Right cardiac atrium (tissue), 5 donors: ENCODE measurements at places on chromosomes 4 and X.

DNA sequence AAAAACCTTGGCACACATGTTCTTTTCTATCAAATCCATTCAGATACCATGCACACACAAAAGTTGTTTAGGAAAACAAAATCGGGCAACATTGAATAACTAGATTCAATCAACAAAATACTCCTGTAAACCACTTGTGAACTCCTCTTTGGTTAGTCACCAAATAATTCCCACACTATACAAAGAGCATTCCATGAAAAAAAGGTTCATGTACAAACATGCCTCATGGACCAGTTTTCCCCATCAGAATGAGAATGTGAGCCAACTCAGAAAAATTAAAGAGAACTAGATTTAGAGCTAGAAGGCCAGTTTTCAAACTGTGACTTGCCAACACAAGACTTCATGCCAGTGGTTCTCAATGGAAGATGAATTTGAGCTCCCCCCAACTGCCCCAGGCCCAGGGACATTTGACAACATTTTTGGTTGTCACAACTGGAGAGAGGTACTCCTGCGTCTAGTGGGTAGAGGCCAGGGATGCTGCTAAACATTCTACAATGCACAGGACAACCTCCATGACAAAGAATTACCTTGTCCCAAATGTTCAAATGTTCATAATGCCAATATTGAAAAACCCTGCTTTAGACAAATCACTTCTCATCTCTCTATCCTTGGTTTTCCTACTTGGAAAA is 55.4 kb downstream of the GPC3 start:
- DNase-seq, result no peak

DNA sequence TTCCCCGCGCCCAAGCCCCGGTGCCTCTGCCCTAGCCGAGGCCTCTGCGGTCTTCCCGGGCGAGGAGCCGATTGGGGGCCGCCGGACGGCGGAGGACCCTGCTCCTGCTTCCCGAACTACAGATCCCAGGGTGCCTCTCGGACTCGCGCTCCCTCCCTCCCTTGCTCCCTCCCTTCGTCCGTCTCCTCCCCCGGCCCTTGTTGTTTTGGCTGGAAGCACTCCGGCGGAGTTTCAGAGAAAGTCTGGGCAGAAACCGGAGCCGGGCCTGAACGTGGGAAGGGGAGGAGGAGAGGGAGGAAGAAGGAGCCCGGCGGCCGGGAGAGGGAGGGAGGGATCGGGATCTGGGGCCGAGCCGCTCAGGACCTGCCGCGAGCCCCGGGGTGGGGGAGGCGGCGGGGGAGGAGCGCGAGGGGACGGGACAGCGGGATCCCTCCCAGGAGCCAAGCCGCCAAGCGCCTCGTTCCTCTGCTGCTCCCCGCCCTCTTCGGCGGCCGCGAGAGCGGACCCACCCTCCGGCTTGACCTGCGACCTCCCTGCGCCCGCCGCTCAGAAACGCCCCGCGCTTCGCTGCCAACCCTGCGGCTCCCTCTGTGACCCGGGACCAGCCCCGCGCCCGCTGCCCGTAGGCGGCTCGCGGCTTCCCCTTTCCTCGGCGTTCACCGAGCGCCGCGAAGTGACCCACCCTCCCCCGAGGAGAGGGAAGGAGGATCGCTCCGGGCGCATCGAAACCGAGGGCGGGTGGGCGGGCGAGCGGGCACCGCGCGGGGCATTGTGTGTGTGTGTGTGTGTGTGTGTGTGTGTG is 496 bp upstream of the GAB1 start:
- peak; percentile 93 for DNase-seq

DNA sequence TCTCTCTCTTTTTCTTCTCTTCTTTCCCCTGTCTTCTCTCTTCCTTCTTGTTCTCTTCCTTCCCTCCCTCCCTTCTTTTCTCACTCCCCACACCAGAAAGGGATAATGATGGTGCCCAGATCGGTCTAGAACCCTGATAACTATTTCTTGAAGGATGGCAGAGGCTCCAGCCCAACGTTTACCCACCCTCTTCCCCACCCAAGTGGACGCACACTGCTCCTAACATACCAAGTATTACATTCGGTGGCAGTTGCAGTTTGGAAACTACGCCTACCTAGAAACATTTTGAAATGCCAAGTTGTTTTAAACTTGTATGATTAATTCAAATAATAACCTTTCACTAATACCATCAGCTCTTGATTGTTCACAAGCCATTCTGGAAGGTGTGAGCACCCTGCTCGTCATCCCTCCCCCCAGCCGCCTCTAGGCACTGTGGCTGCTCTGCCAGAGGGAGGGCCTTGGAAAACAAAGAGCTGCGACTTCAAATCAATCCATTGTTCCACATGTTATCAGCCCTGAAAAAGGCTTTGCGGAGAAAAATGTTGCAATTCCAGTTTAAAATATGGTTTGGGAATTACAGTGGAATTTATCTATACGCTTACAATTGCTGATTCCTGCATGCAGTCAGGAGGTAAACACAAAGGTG is 1017.5 kb upstream of the TENM3 start:
- no peak for DNase-seq

GRCh38 chr4:185782523-185782922 is 29.5 kb downstream of the SORBS2 start:
- DNase-seq, result no peak

GRCh38 chr4:101339332-101339731 is 8.0 kb downstream of the PPP3CA start:
- DNase-seq, result no peak

DNA sequence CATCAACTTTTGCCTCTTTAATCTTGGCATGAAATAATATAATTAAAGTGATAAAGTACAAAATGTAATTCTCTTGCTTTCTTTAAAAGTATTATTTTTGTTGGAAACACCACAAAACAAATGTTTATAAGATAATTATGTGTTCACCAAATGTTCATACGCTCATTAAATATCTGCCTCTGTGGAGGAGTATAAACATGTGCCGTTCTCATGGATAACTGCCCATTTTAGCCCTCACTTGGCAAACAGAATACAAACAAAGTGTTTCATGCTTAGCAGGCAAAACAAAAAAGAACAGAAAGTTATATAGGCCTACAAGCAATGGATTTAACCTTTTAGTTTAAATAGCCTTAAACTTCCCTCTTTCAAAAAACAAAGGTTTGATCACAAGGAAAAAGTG is 800.5 kb upstream of the DIAPH2 start:
- DNase-seq, result no peak

- DNase-seq, result no peak
Measured at GRCh38 chr4:145042601-145043285, 55.3 kb downstream of the ANAPC10 start.

GRCh38 chr4:156946516-156947424 is 24.8 kb downstream of the PDGFC start:
- peak; percentile 16 for DNase-seq

- peak; percentile 41 for DNase-seq
Measured at GRCh38 chr4:3516061-3516835, 16.0 kb downstream of the LRPAP1 start.

DNA sequence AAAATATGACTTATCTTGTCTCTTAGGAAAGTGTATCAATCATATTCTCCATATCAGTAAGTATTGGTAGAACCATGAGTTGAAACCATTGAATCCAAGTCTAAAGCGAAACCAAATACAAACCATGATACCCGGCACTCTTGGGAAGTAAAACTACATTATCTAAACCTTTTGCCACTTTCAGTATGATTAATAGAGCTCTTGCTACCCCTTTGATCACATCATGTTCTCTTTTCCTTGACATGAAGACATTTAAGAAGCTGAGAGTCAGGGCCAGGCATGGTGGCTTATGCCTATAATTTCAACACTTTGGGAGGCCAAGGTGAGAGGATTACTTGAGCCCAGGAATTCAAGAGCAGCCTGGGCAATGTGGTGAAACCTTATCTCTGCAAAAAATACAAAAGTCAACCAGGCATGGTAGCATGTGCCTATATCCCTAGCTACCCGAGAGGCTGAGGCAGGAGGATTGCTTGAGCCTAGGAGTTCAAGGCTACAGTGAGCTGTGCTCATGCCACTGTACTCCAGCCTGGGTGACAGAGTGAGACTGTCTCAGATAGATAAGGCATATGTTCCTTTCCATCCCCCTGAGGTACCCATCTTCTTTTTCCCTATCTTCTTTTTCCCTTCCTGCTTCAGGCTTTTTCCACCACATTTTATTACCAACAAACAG is 45.4 kb downstream of the CEP135 start:
- DNase-seq, result no peak

GRCh38 chr4:183276106-183276505 is 44.0 kb downstream of the CLDN22 start:
- no peak for DNase-seq

GRCh38 chrX:72272868-72273267 is 4.2 kb downstream of the RPS4X start:
- no peak for DNase-seq

- no peak for DNase-seq
Measured at GRCh38 chrX:27706526-27706925, 101.3 kb upstream of the MAGEB10 start.

GRCh38 chr4:140223056-140223810 is 69.2 kb upstream of the MAML3 start:
- no peak for DNase-seq

- DNase-seq, result peak; percentile 85
Measured at GRCh38 chr4:1200425-1201035, 28.1 kb upstream of the SPON2 start.
